ENCODE measurements at places on chromosomes 7 and 10.

GRCh38 chr10:24235471-24235870 is 26.5 kb downstream of the KIAA1217 start:
- no peak for DNase-seq

- no peak for DNase-seq
These were observed 85.5 kb upstream of the CACUL1 start for GRCh38 chr10:118840071-118840775.

- DNase-seq, result no peak
These were observed 87.7 kb upstream of the CHST15 start for GRCh38 chr10:124180947-124181549.

DNA sequence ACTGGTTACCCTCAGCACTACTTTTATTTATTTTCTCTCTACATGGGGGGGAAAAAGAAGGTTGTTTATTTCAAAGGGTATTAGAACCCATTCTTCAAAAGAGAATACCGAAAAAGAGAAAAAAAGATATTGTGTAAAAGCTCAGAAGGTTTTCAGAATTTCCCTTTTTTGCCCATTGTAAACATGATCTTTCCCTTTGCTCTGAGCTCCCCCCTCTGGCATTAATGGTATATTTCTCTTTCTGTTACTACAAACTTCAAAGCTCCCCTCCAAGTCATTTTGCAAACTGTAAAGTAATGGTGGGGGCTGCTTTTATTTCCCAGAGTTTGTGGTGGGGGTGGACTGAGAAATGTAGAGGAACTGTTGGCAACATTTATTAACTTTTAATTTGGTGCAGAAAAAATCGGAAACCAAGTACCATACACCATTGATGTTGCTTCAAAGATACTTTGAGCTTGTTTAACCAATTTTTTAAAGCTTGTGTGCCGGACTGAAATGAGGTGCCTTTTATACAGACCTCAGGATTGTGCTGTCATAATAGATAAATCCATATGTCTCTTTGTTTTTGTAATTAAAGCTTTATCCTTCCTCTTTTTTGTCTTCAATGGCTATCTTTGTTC is 181.5 kb downstream of the EXOC4 start:
- peak; percentile 36 for DNase-seq

- peak; percentile 74 for DNase-seq
These were observed 193.1 kb downstream of the COBL start for GRCh38 chr7:51123322-51124019.

DNA sequence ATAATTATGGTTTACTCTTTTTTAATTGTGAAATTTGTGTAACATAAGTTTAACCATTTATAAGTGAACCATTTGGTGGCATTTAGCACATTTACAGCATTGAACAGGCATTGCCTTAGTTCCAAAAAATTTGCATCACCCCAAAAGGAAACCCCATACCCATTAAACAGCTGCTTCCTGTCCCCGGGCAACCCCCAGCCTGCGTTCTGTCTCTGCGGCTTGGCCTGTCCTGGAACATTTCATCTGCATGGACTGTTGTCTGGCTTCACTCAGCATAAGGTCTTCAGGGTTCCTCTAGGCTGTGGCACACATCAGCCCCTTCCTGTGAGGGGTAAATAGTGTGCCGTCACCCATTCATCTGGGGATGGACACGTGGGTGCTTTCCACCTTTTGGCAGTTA is 6.9 kb downstream of the RET start:
- DNase-seq, result no peak

DNA sequence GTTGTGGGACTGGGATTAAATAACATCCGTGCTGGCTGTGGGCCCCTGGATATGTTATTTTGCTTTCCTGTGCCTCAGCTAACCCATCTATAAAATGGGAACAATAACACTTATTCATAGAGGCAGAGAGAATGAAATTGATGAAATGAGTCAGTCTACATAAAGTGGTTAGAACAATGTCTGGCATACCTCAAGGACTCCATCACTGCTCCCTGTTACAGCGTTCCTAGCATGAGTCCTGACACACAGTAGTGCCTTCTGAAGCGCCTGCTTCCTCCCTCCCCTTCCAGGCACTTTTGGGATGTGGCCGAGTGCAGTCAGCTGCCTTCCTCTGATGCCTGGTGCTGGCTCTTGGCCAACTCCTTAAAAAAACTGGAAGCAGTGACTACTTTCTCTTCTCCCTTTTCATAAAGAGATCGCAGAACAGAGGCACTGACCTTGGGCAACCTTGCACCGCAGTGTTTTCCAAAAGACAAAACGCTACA is 108.4 kb upstream of the ZMIZ1 start:
- DNase-seq, result peak; percentile 69

DNA sequence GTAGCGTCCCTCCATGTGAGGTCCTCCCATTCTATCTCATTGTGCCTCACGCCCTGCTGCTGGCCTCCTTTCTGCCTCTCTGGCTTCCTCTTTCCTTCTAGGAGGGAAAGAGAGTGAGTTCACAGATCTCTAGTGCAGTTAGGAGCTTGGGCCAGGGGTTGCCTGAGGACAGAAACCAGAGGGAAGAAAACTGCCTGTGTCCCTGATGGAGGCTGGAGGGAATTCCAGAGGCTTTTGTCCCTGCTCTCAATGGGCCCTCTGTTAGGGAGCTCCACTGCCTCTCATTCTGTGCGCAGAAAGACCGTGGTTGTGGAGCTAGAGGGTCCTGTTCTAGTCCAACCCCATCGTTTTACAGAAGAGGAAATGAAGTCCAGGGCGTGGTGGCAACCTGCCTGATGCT is 4.6 kb downstream of the MARVELD1 start:
- DNase-seq, result peak; percentile 88

DNA sequence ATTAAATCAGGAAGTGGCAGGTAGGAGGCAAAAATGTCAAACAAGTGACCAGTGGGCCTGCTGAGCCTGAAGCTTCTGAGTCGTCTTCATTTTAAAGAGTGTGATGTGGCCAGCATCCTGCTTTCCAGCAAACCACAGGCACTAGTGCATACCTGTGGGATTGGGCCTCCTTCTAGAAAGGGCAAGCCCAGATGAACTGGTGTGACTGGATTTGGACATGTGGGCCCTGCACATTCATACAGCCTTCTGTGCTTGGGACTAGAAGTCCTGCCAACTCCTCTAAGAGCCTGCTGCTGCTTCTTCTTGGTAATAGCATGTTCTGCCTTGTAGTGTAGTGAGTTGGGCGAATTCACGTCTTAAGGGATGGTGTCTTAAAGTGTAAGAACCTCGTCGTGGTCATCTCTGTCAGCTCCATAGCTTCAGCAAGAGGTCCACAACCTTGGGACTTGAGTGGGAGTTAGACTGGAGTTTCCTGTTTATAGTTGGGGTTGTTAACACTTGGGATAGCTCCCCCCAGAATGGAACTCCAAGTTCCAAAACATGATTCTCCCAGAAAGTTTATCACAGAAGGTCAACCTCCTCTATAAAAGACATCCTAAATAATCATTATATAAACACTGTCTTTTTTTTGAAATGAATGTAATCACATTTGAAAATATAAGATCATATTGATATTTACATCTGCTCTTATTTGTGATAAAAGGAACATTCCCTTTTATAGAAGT is 11.2 kb downstream of the BMPER start:
- DNase-seq, result no peak

DNA sequence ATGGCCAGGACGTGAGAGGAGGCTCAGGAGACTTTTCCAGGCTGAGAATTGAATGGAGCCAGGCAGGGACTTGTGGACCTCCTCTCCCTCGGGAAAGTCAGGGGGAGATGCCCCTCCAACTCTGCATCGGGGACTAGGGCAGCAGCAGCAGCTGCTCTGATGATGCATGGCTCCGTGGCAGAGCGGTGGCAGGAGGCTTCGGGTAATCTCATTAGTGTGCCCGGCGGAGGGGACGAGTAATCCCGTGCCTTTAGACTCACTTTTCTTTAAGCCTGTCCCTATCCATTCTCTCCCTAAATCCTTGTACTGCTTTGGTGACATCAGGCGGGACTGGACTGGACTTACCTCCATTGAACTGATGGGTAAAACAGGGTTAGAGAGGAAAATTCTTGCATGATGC is 75.1 kb downstream of the ZMIZ1 start:
- DNase-seq, result no peak

GRCh38 chr10:115860182-115861107 is 412.6 kb downstream of the GFRA1 start:
- no peak for DNase-seq

DNA sequence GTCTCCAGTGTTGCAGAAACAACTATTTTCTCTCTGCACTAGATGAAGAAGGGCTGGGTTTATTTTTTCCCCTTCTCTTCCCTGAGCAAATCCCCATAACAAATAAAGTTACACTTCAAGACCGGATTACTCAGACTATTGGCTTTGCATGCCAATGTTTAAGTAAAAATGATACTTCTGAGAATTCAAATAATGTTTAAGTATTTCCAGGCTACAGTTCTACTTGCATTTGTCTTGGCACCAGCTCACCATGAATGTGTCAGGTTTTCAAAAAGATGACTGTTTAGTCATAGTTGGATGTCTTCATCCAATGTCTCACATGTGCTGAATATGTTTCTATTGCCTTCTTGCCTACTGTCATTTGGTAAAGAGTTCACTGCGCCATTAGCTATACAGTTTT is 912.6 kb downstream of the GATA3 start:
- no peak for DNase-seq

DNA sequence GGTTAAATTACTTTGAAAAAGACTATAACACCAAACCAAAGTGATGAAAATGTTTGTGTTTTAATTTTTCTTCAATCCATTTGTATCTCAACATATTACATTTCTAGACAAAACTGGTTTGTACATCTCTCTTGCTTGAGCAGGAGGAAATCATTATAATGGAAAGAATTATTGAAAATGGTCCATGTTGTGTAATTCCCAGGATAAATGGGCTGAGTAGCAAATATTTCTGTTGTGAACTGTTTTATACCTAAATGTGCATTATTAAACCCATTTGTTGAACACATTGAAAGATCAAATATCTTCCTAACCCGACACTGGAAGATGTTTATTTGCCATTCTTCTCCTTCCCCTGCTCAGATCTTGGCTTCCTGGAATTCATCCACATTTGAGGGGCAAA is 14.1 kb upstream of the CDK6 start:
- no peak for DNase-seq
